Central memory CD4-positive, alpha-beta T cell (primary cell): ENCODE measurements at places on chromosomes 12 and 14.

DNA sequence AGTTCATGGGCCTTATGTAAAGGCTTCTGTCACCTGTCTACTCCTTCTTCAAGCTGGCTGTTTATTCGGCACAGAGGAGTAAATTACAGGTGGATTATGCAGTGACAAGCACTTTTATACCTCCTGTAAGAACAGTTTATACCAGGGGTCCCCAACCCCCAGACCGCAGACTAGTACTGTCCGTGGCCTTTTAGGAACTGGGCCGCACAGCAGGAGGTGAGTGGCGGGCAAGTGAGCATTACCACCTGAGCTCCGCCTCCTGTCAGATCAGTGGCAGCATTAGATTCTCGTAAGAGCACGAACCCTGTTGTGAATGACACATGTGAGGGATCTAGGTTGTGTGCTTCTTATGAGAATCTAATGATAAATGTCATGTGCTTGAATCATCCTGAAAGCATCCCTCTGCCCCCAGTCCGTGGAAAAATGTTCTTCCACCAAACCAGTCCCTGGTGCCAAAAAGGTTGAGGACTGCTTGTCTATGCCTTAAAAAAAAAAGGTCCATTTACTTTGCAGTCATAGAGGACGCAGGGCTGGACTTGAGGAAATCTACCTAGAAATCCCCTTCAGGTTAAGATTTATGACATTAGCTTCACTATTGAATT is 78.8 kb downstream of the ETV6 start:
- no peak for DNase-seq

DNA sequence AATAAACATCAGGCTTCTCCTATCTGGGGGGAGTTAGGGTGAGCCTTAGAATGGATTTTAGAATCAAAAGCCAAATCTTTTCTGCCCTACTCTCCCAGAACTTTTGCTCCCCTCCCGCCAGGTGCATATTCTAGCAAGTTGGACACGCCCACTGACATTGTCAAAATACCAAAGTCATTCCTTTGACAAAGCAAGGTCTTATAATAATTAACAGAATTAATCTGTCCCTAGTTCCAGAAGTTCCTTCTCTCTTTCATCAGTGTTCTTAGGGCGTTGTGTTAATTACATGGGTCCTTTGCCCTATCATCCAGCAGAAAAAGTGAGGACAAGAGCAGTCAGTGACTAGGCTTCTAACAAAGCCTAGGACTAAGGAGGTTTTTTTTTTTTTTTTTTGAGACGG is 2.4 kb downstream of the PRR13 start:
- DNase-seq = no peak

DNA sequence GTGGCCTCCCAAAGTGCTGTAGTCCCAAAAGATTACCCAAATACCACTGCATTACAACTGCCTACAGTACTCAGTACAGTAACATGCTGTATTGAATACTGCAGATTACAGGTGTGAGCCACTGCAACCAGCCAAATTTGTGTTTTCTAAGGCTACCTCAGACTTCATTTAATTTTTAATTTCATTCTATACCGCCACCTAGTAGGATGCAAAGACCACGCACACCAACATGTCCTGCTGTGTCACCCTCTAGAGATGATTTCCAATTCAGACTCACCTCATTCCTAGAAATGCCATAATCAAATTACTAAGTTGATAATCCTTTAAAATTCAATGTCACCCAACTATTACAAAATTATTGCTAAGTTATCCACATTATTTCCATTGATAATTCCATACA is 15.1 kb downstream of the DICER1 start:
- no peak for DNase-seq

DNA sequence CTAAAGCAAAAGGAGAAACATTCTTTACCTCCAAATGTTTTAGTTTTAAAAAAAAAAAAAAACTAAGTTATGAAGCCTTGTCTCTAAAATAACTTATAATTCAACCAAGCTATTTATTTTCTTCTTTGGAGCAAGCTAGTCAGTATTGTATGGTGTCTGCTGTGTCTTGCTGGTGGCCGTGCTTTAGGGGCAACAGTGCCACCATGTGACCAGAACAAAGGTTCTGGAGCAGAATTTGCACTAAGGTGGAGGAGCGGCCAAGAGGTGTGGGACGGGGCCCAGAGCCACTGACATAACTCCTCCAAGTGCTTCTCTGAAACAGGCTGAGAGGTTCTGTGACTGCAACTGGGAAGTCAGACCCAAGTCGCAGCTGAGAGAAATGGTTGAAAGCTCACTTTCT is 4.5 kb downstream of the FICD start:
- DNase-seq = no peak

DNA sequence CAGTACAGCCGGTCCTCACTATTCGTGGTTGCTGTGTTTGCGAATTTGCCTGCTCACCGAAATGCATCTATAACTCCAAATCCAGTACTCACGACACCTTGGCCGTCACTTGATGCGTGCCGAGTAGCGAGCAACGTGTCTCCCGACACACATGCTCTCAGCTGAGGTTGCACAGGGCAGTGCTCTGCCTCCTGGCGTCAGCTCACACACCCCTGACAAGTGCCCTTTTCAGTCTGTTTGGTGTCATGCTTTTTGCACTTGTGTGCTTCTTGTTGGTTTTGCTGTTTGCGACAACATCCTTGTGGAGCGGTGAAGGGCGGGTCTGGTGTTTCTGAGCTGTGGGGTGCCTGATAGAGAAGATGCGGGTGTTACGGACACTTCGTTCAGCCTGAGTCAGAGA is 110.4 kb upstream of the RFLNA start:
- DNase-seq = no peak

- DNase-seq = no peak
Measured at GRCh38 chr12:56080556-56081138, 682 bp downstream of the ERBB3 start.

GRCh38 chr14:43778937-43779639 is 728.0 kb downstream of the FSCB start:
- no peak for DNase-seq

- DNase-seq = no peak
Measured at GRCh38 chr12:1929985-1930802, 11.7 kb upstream of the CACNA2D4 start.

DNA sequence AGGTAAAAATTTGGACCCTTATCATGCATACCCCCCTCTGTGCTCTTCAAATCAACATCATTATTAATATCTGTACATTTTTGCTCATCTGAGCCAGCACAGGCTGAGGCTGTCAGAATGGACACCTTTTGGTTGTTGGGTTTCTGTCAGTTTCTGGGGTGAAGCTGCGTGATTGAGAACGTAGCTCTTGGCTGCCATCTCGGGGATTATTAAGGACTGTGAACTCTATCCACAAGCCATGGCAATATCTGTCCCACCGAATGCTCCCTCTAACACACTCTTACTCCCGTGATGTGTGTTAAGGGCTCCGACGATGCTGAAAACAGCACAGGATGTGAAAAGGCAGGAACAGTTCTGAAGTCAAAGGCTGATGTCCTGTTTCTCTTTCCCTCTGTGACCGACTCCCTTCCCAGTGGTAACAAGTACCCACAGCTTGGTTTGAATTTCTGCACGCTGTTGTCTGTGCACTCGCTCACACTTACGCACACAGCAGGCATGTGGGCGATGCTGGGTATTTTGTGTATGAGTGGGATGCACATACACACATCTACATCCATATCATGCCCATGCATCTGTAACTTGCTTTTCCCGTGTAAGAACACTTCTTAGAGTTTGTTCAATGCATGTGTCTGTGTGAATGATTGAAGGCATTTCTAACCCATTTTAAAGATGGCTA is 405.6 kb downstream of the TMEM121 start:
- no peak for DNase-seq

DNA sequence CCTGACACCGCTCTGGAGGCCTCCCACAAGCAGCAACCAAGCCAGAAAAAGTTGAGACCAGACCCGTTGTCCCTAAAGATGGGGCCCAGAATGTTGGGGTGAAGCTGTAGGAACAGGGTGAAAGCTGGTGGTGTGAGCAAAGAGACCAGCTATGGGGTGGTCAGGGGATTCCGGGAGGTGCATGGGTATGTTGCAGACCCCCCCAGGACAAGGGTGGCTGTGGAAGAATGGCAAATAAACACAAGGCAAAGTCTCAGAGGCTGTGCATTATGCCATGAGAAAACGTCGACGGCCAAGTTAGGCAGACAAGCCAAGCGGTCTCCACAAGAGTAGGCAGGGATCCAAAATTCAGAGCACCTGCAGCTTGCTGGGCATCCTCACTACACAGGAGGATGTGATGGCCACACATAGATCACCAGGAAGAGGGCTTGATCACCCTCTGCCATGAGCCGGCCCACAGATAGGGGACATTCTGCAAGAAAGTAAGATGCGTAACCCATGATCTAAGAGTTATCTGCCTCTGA is 58.8 kb upstream of the KCNA1 start:
- no peak for DNase-seq

DNA sequence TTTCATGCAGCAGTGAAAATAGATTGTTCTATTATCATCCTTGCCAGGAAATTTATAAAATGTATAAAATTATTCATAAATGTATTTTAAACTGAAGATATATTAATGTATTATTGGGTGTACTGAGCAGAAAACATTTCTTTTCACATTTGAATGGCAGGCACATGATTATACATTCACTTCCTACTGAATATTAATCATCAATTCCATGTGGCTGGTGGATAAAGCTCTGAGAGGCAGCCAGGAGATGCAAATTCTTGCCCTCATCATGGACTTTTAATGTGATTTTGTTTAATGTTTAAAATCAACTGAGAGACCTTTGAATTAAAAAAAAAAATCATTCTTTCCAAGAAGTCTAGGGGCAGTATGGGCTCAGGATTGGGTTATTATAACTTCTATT is 40.8 kb downstream of the ANO6 start:
- DNase-seq = no peak

DNA sequence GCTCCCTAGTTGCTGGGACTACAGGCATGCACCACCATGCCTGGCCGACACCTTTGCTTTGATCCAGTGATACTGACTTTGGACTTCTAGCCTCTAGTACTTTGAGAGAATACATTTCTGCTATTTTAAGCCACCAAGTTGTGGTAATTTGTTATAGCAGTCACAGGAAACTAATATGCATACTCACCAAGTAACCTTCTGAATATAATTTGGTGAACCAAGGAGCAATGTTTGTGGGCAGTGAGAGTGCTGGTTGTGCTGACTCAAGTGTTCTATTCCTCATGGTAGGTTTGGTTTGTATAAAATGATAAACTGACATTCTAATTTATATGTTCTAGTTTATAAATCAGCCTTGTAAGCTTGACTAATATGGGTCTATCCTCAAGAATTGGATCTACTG is 42.4 kb upstream of the MMP19 start:
- no peak for DNase-seq

- no peak for DNase-seq
Measured at GRCh38 chr14:54787261-54787660, 115.4 kb downstream of the GCH1 start.

- DNase-seq = no peak
Measured at GRCh38 chr14:87343652-87344051, 649.3 kb downstream of the GALC start.

DNA sequence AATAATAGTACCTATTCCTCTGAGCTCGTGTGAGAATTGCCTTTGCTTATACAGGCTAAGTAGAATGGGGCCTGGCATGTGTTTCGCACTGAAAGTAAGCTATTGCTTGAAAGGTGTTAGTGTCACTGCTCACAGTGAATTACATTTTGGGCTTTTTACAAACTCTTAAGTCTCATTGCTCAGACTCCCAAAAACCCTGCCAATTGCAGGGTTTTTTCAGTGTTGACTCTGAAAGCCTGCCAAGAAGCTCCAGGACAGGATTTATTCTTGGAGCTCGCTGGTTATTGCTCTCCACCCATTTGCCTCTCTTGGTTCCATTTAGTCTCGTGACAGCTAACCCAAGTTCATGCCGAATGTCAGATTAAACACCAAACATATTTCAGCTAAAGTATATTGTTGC is 39.8 kb downstream of the NOPCHAP1 start:
- no peak for DNase-seq

- no peak for DNase-seq
Measured at GRCh38 chr14:92288994-92289660, 33.8 kb upstream of the SLC24A4 start.

GRCh38 chr14:73816393-73816816 is 35.2 kb upstream of the PTGR2 start:
- no peak for DNase-seq

- no peak for DNase-seq
Measured at GRCh38 chr12:64103825-64104740, 118.0 kb downstream of the KICS2 start.

GRCh38 chr14:74705613-74706500 is 7.0 kb downstream of the AREL1 start:
- no peak for DNase-seq

DNA sequence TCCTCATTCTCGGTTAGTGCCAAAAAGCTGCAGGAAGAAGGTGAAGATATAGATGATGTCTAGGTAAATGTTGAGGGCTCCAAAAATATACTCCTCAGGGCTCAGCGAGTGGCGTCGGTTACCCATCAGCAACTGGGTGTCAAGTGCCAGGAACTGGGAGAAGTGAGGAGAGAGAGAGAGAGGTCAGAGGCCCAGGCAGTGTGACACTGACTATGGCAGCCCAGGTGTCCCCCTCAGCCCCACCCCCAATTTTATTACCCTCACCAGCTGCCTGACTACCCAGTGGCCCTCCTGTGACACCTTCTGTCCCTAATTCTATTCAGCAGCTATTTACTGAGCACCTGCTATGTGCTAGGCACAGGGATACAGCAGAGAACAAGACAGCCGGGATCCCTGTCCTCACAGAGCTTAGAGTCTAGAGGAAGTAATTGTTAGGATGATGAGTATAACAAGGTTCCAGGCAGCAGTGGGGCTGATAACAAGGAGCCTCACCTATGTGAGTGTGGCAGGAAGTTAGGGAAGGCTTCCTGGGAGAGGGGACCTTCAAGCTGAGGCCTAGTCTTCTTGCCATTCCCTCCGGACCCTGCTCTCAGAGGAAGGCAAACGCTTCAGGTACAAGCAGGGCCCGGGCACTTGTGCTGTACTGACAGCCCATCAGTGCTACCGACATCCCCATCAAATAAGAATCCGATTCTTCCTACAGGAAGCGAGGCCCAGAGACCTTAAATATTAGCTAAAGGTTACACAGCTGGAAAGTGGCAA is 27.8 kb upstream of the BCDIN3D start:
- no peak for DNase-seq

GRCh38 chr12:132205271-132206045 is 61.2 kb downstream of the NOC4L start:
- no peak for DNase-seq

DNA sequence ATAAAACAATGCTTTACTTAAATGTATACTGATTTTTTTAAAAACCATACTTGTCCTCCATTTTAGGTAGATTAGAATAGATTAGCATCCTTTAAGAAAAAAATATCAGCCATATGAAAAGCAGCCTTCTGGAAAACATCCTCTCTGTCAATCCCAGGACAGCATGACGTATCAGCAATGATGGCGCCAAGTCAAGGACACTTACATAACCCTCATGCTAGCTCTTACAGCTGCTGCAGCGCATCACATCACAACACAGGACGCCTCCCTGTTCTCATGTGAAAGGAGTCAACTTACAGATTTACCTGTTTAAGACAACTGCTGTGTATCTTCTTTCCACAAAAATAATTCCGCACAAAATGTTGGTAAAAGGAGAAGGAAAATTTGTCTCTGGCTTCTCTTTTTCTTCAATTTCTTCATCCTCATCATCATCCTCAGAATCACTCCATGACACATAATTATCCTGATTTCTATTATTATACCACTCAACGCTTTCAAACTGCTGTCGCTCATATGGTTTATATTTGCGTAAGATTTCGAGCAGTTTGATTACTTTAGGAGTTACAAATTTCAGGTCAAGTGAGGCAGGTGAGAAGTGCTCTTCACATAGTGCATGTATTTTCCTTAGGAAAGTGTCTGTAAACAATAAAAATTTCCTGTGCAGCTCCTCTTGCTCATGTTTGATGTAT is 33.3 kb downstream of the DICER1 start:
- no peak for DNase-seq
